ENCODE measurements at places on chromosomes 1 and 21. TPM values are rescaled to one million over a fixed set of nuclear protein-coding genes. Genes with fewer than 3 reads are reported as not detected.
A peak's percentile ranks its signal among the peaks of the same experiment; 100 is the strongest.

CRYBG2 gene
- 1.5 TPM for total RNA-seq

GRCh38 chr1:151728151-151729054 is 7.1 kb downstream of the RIIAD1 start:
- no peaks in the 10 kb centered on the region for H3K4me1 ChIP-seq
- no peak for DNase-seq
- H3K36me3 ChIP-seq, result no peaks in the 10 kb centered on the region
- no peak overlapping the region for H3K4me3 ChIP-seq

DNA sequence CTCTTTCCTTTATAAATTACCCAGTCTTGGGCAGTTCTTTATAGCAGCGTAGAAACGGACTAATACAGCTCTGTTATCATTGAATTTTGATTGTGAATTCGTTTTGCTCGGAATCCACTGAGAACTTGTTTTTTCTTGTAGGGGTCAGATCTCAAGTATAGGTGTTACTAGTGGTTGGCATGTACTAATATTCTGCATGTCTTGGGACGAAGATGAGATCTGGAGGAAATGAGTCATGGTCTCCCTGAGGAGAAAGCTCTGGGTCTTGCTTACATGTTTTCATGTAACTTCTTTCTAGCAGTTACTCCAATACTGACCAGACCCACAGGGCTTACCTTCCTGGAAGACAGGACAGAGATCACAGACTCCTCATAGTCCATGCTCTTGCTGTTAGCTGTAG is 30.3 kb downstream of the ZSCAN20 start:
- H3K4me1 ChIP-seq, result no peaks in the 10 kb centered on the region
- no peaks in the 10 kb centered on the region for H3K27me3 ChIP-seq
- DNase-seq, result no peak
- no peak overlapping the region for H3K4me3 ChIP-seq
- H3K36me3 ChIP-seq, result peaks cover 3% of the 10 kb centered on the region

RHBDL2 gene
- not detected for total RNA-seq

SHISA4 gene
- 0.14 TPM for total RNA-seq

DNA sequence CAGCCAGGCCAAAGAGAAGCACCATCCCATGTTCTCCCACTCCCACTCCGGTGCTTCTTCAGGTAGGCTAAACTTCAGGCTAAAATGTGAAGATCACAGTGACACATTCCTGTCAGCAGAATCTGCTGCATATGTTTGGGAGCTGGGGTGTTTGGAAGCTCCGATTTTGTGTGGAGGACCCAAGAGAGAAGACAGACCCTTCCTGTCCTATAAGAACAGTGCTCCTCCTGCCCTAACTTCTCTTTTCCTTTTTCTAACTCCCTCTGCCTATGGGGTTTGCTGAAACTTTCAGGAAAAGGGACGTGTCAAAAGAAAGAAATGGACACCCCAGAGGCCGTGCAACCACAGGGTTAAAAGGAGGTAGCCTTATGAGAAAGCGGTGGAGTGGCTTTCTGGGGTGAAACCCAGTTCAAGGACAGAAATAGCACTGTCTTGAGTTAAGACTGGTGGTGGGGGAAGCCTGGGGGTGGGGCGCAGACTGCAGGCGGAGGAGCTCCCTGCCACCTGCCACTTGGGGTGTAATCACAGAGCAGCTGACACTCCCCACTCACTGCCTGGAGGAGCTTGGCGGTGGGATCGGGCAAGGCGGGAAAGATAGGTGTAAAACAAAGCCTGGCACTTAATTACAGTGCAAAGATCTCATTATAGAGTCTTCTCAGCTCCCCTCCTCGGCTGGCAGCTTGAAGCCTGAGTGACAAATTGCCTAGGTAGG is 645 bp upstream of the TLR5 start:
- peak overlapping the region; percentile 69 for H3K4me3 ChIP-seq
- peak overlapping the region; percentile 79 for H3K27ac ChIP-seq
- H3K4me1 ChIP-seq, result peaks cover 27% of the 10 kb centered on the region

DNA sequence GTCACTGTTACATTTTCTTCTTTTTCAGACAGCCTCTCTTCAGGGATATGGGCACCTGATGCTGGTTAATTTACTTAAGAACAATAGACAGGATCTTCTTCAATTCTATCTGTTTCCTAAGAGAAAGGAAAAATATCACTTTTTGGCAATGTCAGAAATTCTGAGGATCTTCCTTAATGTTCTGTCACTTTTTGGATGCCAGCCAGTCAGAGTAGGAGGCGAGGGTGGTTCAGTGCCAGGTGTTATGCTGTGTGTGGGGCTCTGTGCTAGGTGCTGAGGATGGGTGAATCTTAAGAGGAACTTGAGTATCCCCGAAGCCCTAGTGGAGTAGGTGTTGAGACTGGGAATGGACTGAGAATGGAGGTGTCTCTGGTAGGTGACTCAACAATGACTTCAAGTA is 133.5 kb downstream of the UCK2 start:
- no peak overlapping the region for H3K4me3 ChIP-seq
- no peaks in the 10 kb centered on the region for H3K36me3 ChIP-seq
- no peaks in the 10 kb centered on the region for H3K4me1 ChIP-seq
- H3K27ac ChIP-seq, result no peak overlapping the region
- DNase-seq, result no peak
- H3K27me3 ChIP-seq, result peaks cover 9% of the 10 kb centered on the region

LDLRAD1 gene
- not detected for total RNA-seq

DNA sequence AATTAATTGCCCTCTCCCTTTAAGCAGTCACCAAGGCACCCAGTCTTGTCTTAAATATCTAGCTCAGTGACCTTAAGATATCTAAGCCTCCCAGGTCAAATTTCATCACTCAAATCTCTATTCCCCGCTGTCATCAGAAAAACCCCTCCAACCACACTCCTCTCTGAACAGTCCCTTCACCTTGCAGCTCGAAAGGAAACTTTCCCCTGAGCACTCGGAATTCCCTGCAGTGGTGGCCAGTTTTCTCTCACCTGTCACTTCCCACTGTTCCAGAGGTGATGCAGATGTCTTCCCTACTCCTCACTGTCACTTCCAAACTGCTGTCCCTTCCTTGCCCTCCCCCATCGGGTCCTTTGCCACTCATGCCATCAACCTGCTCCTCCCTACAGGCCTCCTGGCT is 15.3 kb upstream of the SSX2IP start:
- no peaks in the 10 kb centered on the region for H3K27me3 ChIP-seq
- no peak for DNase-seq
- no peak overlapping the region for H3K4me3 ChIP-seq
- no peaks in the 10 kb centered on the region for H3K36me3 ChIP-seq
- no peak overlapping the region for H3K27ac ChIP-seq
- H3K4me1 ChIP-seq, result peaks cover under 1% of the 10 kb centered on the region

- H3K4me3 ChIP-seq, result no peak overlapping the region
- no peaks in the 10 kb centered on the region for H3K27me3 ChIP-seq
- peaks cover 53% of the 10 kb centered on the region for H3K36me3 ChIP-seq
Observed at GRCh38 chr1:54882519-54882918, 4.5 kb downstream of the DHCR24 start.

PYHIN1 gene
- 5.6 TPM for total RNA-seq

CFAP74 gene
- not detected for total RNA-seq

DNA sequence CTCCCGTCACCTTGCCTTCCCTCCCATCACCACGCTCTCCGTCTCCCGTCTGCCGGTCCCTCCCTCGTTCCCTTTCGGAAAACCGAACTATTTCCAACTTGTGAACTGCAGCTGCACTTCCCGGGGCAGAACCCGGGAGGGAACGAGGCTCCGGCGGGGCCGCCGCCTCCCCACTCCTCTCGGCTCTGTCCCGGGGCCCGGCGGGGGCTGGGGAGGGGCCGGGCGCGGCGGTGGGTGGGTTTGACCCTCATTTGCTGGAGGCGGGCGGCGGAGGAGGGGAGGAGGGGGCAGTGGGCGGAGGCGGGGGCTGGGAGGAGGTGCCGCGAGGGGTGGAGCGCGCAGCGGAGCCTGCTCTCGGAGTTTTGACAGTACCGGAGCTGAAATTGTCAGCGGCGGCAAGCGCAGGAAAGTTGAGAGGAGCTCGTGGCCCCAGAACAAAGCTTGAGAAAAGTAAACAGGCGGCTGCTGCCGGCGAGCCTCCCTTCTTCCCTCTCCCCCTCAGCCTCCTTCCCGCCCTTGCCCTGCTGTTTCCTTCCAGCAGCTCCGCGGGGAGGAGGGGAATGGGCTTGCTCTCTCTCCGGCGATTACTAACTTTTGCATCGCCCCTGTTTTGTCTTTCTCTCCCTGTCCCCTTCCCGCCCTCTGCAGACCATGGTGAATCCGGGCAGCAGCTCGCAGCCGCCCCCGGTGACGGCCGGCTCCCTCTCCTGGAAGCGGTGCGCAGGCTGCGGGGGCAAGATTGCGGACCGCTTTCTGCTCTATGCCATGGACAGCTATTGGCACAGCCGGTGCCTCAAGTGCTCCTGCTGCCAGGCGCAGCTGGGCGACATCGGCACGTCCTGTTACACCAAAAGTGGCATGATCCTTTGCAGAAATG is 2.9 kb downstream of the LMO4 start:
- H3K4me3 ChIP-seq, result peak overlapping the region; percentile 72
- peak overlapping the region; percentile 78 for H3K27ac ChIP-seq
- DNase-seq, result peak; percentile 69
- H3K4me1 ChIP-seq, result peaks cover 58% of the 10 kb centered on the region
- H3K36me3 ChIP-seq, result peaks cover 12% of the 10 kb centered on the region

GRCh38 chr1:158049853-158050252 is 56.4 kb downstream of the KIRREL1 start:
- H3K4me3 ChIP-seq, result no peak overlapping the region
- H3K4me1 ChIP-seq, result no peaks in the 10 kb centered on the region
- no peaks in the 10 kb centered on the region for H3K36me3 ChIP-seq
- peaks cover 4% of the 10 kb centered on the region for H3K27me3 ChIP-seq

HIVEP3 gene
- total RNA-seq, result 39.6 TPM

Data from activated CD4-positive, alpha-beta T cell treated with anti-CD3 and anti-CD28 coated beads for 36 hours (primary cell).